Stimulated activated CD4-positive, alpha-beta T cell treated with anti-CD3 and anti-CD28 coated beads, TNF-alpha, amount 100 ng/mL, for 4 hours (primary cell): ENCODE measurements at places on chromosomes 6 and 20.

DNA sequence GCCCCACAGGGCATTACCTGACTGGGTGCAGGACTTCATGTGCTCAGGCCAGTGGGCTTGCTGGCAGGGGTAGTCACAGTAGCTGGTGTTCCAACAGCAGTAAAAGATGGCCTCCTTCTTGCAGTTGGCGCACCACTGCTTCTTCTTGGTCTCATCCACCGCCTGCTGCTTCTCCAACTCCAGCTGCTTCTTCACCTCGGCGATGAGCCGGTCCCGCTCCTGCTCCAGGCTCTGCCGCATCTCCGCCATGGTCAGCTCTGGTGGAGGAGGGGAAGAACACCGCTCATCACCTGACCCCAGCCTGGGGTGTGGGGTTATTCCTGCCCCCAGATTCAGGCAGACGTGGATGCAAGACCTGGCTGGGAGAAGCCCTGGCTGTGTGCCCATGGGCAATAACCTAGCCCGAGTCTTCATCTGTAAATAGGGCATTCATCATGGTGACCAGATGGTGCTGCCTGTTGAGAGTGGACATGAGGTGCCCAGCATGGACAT, 132.2 kb downstream of the ZMYND8 start:
- DNase-seq: no peak

DNA sequence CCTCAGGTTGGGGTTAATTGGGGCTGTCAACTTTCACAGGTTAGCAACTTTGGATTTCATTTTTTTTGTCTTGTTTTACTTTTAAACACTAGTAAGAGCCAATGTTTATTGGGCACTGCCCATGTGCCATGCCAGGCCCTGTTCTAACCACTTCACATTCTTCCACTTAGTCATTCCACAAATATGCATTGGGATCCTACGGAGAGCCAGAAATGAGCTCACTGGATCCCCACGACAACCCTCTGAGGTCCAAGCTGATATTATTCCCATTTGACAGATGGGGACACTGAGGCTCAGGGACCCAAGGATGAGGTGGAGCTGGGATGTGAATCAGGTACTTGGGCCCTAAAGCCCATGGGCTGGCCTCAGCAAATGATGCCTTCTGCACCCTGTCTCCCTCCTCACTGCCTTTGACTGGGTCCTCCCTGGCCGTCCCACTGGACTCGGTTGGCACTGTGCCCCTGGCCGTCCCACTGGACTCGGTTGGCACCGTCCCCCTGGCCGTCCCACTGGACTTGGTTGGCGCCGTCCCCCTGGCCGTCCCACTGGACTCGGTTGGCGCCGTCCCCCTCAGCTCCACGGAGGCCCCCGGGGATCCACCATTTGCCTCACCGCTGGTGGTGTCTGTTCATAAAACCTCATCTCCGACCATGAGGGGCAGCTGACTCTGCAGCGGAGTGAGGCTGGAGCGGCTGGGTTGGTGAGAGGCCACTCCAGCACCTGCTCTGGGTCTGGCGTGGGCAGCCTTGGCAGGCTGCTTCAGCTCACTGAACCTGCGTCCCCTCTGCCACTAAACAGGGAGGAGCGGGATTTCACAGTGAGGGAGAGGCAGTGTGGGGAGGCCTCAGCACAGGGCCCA, 4.8 kb upstream of the PMEPA1 start:
- DNase-seq: no peak

GRCh38 chr20:39660965-39661364, 698.8 kb downstream of the DHX35 start:
- DNase-seq: no peak

- no peak for DNase-seq
Measured at GRCh38 chr6:83442752-83443151, 11.9 kb upstream of the ME1 start.

- DNase-seq: no peak
Measured at GRCh38 chr20:43590036-43590391, 723 bp upstream of the IFT52 start.

DNA sequence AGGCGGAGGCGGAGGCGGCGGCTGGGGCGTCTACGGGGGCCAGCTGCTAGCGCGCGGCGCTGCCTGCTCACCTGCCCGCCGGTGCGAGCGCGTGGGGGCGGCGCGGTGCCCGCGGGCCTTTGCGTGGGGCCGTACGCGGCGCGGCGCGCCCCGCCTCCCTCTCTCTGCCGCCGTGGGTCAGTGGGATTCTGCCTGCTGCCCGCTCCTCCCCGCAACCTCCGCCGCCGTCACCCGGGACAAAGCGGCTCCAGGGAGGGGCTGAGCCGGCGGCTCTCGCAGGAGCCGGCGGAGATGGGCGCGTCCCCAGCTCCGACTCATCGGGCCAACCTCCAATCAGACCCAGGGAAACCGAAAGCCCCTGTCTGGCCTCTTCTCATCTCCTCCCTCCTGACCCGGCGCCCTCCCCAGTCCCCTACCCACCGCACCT, at the start of gene RCAN2:
RCAN2 (minus strand) TSS at position 249 of the 427 bp plus-strand sequence.
- no peak for DNase-seq

GRCh38 chr20:5031206-5031557, 29.9 kb upstream of the SLC23A2 start:
- DNase-seq: no peak

DNA sequence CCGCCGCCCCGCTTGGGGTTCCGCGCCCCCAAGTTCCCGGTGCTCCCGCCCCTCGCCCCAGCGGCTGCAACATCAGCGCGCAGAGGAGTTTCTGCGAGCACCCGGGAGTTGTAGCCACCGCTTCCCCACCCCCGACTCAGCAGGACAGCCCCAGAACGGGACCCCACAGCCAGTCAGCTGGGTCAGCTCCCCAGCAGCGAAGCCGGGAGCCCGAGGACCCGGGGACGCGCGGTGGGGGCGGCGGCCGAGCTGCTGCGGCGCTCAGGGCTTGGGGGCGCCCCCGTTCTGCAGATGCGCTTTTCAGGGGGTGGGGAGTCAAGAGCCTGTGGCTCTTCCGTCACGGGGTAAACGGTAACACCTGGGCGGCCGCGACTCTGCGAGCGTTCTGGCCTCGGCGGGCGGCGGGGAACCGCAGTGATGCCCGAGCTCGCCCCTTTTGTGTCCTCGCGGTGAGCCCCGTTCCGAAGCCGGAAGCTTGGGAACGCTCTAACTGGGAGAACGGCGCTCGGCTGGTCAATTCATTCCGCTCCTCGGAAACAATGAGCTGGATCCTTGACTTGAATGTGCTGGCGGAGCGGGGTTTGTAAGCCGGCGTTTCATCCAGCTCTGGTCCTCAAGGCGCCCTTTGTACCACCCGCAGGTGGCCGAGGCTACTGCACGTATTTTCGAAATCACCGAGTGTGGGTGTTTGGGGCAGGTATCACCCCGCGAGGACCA, 774 bp downstream of the PLEKHG1 start:
- DNase-seq: peak; percentile 14

DNA sequence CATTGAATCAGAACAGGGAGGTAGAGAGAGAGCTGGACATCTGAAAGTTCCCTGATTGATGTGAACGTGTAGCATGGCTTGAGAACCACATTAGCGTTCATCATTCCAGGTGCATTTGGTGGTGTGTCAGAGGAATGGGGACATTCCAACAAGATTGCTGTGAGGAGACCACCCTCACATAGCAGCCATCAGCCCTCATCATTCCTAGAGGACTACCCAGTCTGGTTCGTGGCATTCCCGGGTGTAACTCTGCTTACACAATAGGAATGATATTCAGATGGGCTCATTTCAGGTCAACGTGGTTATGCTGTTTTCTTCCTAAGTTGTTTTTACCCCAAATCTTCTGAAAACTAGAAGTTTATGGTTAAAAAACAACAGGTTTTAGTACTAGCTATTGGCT, 62.2 kb upstream of the KLHL31 start:
- no peak for DNase-seq

- DNase-seq: no peak
Measured at GRCh38 chr6:122393351-122393896, 6.0 kb upstream of the HSF2 start.

DNA sequence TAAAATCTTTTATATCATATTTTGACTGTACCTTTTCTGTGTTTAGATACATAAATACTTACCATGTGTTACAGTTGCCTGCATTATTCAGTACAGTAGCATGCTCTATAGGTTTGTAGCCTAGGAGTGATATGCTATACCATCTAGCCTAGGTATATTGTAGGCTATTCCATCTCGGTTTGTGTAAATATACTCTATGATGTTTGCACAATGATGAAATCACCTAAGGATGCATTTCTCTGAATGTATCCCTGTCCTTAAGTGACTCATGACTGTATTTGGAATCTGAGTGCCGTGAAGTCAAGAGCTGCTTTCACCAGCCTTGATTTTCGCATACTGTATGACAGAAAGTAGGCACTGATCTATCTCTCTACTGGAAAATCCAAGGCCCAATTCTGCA, 129.9 kb downstream of the UTRN start:
- no peak for DNase-seq

DNA sequence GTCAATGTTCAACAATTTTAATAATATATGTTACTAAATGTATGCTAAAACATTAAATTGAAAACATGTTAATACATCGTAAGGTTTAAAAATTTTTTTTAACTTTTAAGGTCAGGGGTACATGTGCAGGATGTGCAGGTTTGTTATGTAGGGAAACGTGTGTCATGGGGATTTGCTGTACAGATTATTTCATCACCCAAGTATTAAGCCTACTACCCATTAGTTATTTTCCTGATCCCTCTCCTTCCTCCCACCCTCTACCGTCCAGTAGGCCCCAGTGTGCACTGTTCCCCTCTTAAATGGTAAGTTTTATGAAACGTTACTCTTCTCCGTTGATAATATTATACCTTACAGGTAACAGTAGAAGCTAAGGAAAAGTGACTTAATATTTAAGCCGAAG, 15.8 kb downstream of the PDE7B start:
- no peak for DNase-seq

DNA sequence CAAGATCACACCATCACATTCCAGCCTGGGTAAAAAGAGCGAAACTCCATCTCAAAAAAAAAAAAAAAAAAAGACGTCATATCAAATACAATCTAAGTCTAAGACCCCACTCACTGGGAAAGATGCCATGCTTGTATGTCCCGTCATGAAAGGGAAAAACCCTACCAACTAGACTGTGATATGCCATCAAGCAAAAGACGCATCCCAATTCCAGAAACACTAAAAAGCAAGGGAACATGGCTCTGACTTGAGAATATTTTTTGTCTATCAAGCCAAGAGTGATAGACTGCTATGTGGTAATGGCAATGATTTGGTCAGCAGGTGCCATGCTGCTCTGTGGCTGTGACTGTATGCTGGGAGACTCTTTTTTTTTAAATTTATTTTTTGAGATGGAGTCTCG, 23.0 kb downstream of the LAMA5 start:
- no peak for DNase-seq

DNA sequence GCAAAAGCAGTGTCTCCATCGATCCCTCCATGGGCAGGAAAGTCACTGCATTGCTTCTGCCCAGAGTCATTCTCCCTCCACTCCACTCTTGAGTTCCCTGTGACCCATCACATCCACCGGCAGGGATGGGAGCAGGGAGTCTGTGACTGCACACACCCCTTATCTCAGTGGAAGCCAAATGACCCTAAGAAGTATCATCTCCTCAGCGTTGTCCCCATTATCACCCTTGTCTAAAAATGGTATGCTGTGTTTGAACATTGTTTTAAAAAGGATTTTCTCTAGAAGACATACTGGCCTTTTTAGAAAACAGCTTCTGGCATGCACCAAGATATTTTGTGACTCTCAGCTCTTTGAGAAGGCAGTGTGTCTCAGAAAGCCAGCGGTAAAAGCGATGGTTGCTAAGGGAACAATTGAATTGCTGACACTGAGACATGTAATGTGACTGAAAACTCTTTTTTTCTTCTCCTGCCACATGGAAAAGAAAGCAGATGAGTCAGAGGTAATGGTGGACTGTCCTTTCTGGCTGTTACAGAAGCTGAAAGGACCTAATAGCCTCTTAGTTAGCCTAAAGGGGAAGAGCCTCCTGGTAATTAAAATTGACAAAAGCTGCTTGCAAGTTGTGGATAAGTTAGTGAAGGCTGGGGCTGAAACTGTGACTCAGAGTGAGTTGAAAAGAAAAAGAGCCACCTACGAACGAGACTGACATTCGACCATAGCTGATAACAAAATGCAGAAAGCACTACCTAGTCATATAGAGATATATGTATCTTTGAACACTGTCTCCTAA, 120.5 kb downstream of the MAP3K7 start:
- DNase-seq: no peak

GRCh38 chr6:110188791-110189190, 8.6 kb downstream of the CDC40 start:
- no peak for DNase-seq

DNA sequence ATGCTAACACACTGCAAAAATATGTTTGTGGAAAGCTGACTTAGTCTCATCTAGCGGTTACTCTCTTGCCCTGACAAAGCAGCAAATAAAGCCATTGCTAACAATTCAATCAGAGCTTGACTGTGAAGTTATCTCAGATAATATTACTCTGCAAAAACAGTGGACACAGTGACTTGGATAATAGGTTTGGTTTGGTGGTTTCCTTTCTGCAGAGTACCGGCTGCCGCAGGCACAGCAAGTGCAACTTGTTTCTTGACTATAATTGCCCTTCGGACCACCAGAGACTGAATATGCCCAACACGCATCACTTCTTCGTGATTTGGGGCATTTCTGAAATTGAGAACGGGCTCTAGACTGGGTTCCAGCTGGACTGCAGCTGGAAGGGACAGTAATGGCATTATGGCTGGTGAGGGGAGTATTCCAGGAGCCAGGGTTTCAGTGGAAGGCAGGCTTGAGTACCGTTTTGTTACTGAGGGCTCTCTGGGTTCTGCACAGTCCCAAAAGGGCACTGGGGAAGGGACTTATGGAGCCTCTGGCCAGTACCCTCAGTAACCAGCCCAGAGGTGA, 40.0 kb downstream of the DSTN start:
- DNase-seq: no peak

DNA sequence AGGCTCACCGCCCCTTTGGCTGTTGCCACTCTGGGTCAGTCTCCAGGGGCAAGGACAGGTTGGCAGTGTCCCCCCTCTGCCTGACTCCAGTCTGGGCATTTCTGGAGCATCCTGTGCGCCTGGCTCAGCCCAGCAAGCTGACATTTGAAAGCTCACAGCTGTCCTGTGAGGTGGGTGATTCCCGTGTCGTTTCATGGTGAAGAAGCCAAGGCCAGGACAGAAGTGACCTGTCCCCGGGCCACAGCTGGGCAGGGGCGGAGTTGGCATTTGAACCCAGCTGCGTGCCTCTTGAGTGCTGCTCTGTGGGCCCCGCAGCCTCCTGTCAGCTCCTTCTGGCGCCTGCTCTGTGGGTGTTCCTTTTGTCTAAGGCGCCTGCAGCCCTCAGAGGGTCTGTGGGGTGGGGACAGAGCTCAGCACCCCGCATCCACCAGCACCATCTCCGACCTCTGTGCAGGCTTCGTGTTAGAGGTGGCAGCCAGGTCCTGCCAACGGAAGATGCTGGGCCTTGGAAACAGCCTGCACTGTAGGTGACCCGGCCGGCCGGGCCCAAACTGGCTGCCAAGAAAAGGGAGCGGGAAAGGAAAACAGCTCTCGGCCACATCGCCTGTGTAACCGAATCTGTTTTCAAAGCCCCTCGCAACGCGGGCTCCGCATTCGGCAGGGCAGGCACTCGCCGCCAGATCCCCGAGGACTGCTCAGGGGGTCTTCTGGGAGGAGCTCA, 5.8 kb upstream of the GATA5 start:
- DNase-seq: no peak

- no peak for DNase-seq
Measured at GRCh38 chr6:141598487-141598886, 534.2 kb upstream of the GJE1 start.
